ENCODE measurements at places on chromosomes 3 and 15.
A peak's percentile ranks its signal among the peaks of the same experiment; 100 is the strongest.

DNA sequence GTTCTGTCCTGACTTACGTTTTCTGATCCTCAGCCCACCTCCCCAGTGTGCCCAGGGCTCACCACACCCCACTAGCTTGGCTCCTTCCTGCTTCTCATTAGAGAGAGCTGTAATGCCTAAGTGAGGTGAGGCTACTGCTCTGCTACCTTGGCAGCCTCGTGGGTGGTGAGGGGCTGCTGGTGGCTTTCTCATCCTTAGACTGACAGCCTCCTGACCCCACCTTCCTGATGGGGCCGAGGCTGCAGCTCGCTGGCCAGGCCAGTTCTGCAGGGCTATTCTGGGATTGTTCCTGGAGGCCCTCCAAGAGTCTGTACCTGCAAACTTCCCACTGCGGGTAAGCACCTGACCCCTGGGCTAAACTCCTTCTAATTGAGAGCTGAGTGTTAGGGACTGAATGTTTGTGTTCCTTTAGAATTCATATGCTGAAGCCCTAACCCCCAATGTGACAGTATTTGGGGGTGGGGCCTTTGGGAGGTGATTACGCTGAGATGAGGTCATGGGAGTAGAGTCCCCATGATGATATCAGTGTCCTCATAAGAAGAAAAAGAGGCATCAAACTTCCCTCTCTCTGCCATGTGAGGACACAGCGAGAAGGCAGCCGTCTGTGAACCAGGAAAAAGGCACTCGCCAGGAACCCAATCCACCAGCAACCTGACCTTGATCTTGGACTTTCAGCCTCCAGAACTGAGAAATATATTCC, 38.1 kb upstream of the IQSEC1 start:
- DNase-seq, result no peak

- DNase-seq, result no peak
These were observed 92.4 kb upstream of the WNT5A start for GRCh38 chr3:55579496-55579895.

DNA sequence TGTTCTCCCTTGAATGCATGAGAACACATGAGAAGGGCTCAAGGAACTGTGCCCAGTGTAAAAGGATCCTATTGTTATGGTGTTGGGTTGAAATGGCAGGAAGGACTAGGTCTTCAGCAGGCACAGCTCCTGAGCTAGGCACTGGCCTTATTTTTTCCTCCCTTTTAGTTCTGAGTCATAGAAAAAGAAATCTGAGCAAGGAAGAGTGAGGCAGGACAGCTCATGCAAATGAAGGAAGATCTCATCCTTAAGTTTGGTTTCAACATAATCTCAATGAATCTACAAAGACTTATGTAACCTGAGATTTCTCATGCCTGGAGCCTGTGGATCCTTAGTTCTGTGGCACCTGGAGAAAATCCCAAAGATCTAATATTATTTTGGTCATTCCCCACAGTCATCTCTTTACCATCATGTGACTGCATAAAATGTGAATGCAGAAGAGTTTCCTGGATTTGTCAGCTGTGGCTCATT, 188.6 kb upstream of the TBL1XR1 start:
- no peak for DNase-seq

DNA sequence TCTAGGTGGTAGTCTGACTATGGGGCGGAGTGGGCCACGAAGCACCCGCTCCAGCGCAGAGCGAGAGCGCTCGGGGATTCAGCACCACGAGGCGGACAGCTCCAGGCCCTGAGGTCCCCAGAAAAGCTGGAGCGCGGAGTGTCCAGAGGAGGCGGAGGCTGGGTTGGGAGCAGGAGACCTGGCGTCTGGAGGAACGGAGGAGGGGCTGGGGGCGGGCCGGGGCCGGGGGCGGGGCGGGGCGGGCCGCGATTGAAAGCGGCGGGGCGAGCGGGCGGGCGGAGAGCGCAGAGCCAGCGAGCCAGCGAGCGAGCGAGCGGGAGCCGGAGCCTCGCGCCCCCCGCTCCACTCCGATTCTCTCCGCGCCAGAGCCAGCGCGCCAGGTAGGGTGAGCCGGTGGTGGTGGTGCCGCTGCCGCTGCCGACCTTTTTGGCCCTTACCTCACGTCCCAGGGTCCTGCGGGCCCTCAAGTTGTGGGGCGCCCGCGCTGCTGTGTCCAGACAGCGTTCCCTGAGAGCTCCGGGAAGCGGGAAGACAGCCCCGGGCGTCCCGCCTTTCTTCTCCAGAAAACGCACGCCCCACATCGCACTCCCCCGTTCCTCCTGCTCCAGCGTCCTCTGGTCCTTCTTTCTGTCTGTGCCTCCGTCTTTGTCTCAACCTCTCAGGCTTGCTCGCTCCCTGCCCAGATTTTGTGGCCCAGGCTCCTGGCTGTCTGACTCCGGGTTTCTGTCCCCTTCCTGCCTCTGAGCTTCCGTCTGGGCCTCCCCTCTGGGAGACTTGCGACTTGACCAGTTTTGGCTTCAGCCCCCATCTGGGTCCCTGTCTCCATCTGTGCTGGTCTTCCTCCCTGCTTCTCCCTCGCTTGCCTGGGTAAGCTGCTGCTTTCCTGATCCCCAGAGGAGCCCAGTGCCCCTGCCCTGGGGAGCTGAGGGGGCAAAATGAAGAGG, at the start of gene GRM2:
Gene GRM2, plus strand, starts transcription at position 281 of the 944 bp plus-strand sequence. CDS start 1,916 bp downstream, outside the sequence.
- DNase-seq, result no peak

GRCh38 chr3:155747286-155747945, 2.5 kb upstream of the PLCH1 start:
- DNase-seq, result no peak

GRCh38 chr3:187966636-187967406, 187.1 kb upstream of the LPP start:
- no peak for DNase-seq

DNA sequence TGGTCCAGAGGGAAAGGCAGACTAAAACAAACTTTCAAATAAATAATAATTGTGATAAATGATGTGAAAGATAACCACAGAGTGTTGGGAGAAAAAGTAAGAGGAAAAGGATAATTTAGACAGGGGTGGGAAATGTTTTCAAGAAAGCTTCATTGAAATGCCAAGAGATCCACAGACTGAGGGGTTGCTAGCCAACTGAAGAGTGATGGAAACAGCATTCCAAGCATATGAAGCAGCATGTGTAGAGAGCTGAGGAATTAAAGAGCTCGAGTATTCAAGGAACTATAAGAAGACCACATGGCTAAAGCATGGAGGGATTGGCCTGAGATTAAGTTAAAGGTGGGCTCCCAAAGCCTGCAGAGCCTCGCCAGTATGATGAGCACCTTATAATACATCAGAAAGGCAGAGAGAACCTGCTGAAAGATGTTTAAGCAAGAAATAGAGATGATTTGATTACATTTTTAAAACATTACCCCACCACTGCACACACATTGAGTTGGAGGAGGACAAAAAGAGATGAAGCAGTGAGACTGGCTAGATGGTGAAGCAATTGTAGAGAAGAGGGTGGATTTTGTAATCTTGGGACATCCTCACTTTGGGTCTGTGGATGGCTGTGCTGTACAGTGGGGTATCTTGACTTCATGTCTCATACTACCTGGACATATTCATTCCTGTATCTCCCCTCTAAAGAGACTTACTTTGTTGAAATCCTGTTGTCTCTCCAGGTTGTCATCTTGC, 100.8 kb downstream of the STAC start:
- DNase-seq, result no peak

GRCh38 chr3:50210510-50211367, 5.7 kb downstream of the SLC38A3 start:
- no peak for DNase-seq

DNA sequence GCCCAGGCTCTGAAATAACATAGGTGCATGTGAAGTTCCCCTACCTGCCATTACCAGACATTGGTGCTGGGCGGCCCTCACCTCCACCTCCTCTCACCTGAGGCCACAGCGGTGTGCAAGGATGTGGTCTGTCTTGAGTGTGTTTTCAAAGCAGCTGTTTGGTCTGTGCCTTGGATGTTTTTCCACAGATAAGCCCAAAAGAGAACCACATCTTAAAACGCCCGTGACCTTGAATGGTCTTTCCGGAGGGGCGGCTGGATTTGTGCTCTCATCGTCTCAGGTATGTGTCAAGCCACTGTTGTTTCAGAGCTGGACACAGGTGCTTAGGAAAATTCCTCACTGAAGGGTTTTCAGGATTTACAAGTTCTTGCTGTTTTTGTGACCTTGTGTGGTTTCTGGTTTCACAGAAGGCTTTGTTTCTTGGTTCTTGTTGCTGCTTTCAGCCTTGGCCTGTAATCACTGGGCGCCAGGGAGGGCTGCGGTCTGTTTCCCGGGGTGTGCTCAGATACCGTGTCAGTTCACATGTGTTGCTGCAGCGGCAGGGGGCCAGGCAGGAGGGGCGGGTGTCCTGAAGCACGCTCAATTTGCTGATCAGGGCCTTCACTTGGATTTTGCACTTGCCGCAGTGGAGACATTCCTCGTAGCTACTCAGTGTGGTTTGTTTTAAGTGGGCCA, 128.4 kb downstream of the IGF1R start:
- peak; percentile 8 for DNase-seq

- no peak for DNase-seq
These were observed 316.7 kb downstream of the FGF12 start for GRCh38 chr3:192410684-192410960.

GRCh38 chr3:60073228-60073627, 1023.4 kb upstream of the CFAP20DC start:
- no peak for DNase-seq

- DNase-seq, result no peak
These were observed 174.0 kb upstream of the TPM1 start for GRCh38 chr15:62868507-62868906.

- DNase-seq, result no peak
These were observed 8.5 kb downstream of the BAHD1 start for GRCh38 chr15:40449275-40449674.

GRCh38 chr15:57235873-57236272, 140.4 kb upstream of the CGNL1 start:
- no peak for DNase-seq

DNA sequence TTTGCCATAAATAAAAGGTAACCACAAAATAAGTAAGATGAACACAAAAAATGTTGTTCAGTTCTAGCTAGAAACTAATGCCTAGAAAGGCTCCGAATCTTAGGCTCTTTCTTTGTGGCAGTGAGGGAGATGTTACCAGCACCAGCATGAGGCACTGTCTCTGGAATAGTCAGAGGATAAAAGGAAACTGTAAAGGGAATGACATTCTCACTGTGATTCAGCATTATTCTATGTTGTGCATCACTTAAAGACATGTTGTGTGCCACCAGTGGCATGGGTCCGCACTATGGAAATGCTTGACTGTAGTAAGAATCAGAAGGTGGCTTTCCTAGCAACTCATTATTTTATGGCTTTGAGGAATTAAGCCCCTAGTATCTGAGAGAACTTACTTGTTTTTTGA, 70.8 kb downstream of the SEC22A start:
- DNase-seq, result no peak

DNA sequence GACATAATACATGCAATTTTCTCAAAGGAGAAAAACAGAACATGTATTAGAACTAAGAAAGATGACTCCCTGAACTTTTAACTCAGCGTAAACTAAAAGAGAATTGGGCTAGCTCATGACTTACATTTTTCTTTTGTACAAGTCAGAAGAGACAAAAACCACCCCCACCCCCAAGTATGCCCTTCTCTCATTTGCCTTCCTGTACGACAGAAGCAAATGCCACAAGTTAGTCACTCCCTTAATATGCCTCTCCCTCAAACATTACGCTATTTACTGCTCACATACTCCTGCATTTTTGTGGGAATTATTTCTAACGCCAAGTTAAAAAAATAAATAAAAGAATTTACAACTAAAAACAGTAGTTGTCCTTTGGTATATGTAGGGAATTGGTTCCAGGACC, 22.0 kb downstream of the CPEB1 start:
- no peak for DNase-seq

DNA sequence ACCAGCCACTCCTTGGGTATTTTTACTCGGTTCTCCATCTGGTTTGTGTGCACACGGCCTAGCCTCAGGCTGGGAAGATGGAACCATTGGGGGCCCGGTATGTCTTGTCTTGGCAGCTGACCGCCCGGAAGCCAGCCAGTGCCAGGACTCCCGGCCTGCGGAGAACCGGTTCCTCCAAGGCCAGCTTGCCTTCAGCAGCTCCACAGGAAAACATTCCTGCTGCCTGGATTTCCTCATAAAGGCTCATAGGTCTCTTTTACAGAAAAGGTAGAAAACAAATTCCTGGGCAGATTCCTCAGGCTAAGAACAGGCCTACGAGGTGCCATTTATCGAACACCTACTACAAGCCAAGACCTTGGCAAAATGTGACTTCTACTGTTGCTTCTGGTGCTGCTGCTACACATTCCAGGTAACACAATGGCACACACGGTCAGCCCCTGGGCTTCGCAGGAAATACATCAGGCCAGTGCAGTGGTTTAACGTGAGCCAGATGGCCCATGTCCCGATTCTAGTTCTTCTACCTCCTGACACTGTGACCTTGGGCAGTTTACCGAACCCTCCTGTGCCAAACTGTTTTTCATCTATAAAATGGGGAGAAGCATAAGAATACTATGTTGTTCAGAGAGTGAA, 141.8 kb downstream of the OPA1 start:
- DNase-seq, result no peak

DNA sequence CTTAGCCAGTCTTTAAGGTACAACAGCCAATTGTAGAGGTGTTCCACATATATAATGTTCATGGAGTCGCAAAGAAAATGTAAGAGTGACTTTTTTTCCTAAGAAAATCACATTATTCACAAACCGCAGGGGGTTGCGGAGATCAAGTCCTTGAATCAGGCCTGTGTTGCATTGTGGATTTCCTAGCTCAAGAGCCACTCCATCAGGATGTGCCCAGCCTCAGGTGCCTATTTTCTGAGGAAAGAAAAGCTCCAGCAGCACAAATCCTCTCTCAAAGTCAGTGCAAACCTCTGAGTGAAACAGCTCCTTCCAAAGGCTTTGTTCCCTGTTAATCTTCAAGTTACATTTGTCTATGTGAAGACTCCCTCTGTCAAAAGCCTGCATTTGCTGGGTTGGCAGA, 349.4 kb downstream of the CLSTN2 start:
- no peak for DNase-seq

- DNase-seq, result no peak
These were observed 69.8 kb upstream of the EOMES start for GRCh38 chr3:27791956-27792355.

GRCh38 chr15:78508272-78508671, 895 bp downstream of the HYKK start:
- DNase-seq, result no peak

DNA sequence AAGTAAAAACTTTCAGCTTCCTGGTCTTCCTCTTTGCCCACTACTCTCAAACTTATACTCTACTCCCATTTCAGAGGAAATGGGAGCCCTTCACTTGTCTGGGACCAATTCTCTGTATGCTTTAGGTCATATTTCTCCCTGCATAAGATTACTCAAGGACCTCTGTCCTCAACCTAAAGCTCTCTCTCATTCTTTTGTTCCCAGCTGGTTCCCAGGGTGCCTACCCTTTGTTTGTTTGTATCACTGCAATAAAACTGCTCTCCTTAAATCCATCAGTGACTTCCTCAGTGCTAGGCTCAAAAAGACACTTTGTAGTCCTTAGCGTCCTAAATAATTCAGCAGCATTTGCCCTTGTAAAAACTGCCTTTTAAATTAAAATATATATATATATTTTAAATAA, 2.9 kb downstream of the NGRN start:
- DNase-seq, result no peak

DNA sequence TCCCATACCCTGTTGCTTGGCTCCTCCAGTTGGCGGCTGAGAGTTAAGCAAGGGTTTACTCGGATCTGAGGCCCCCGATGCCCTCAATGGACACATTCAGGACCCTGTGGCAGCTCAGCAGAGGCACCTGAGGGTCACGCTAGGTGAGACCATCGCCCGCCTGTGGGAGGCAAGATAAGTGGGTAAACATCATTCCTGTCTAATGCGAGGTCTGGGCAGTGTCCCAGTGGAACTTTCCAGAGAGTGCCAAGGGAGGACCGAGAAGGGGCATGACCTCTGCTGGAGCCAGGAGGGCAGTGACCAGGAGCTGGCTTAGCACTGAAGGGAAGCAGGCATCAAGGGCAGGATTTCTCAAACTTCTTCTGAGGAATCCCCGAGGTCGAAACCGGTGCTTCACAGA, 65.4 kb upstream of the SEC61A1 start:
- DNase-seq, result no peak
